ENCODE measurements at places on chromosomes 12 and 14. TPM values are rescaled to one million over a fixed set of nuclear protein-coding genes. Genes with fewer than 3 reads are reported as not detected.

DEGS2 gene
- polyA plus RNA-seq = 1.1 TPM

TULP3 gene
- polyA plus RNA-seq = 24.1 TPM

CLEC1B gene
- polyA plus RNA-seq = 0.19 TPM

HPD gene
- 0.08 TPM for polyA plus RNA-seq

GRCh38 chr14:51188566-51189185, 51.4 kb upstream of the TMX1 start:
- no peak for DNase-seq

DNA sequence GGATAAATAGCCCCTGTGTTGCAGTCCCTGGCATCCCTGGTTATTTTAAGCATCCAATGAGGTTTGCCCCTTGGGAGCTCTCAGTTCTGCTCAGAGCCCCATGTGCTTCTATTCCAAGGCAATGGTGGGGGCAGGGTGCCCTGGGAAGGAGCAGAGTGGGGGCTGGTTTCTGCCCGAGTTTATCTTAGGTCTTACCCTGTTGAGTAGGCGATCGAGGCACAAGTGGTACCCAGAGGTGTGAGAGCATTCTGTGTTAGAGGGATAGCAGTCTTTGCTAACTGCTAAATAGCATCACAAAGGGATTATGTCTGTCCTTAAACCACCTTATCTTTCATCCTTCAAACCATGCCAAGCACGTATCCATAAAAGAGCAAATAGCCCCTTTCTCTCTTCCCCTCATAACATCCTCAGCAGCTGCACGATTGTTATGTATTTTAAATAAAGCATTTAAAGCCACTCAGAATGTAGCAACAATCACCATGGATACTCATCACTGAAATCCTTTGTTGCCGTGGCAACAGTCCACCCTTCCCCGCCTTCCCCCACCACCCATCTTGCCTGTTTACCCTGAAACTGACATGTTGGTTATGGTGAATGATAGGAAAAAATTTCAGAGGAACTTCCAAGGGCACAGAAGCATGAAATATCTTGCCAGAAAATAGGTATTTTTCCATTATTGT, 139.3 kb downstream of the PTPN11 start:
- DNase-seq = no peak

DNA sequence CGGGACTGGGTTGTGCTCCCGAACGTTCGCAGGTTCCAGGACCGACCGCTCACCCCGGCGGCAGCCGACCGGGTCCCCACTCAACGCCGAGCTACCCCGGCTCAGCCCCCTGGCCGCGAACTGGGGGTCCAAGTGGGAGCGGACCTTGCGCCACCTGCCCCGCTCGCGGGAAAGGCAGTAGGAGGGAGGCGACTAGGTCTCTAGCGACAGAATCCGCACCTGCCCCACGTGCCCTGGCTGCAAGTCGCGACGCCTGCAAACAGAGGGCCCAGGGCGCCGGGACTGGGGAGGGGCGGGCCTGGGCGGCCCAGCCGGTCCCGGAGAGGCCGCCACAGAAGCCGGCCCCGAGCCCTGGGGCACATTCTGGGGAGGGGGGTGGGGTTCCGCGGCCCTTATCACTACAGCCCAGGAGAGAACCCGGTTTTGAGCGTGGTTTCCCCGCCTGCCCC, 239.2 kb upstream of the CPNE8 start:
- DNase-seq = no peak
